RPMI8226 (cell line): ENCODE measurements at places on chromosomes 1 and 21.

- no peak for DNase-seq
Measured at GRCh38 chr1:64769482-64769881, 24.6 kb downstream of the RAVER2 start.

DNA sequence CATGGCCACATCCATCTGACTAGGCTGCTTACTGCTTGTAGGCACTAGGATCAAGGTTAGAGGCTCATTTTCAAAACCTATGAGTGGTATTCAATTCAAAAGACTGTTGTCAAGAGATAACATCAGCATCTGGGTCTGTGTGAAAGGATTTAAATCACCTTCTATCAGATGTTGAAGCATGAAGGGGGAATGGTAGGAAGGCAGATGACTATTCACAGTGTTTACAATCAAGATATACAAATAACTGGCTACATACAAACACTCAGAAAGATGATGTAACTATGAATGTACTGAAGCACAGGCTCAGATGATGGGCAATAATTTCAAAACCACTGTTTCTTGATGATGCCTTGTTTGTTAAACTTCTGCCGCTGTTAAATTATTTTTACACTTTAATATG lies 249.2 kb downstream of the SLC45A1 start:
- DNase-seq, result no peak

DNA sequence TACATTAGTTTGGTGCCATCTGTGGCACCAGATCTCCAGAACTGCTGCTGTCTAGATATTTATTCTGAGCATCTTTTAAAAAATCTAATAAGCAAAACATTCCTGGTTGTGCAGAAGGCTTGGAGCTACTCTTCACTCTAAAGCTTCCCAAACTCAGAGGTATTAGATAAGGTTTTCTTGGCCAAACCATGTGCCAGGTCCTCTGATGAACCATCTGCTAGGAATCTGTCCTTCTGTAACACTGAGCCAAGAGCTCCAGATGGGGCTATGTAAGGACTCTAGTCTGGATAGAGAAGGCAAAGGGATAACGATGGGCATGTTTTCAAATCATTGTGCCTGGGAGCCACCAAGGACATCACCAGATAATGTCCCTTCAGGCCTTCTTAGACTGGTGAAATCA lies 410.6 kb downstream of the NTNG1 start:
- DNase-seq, result no peak

DNA sequence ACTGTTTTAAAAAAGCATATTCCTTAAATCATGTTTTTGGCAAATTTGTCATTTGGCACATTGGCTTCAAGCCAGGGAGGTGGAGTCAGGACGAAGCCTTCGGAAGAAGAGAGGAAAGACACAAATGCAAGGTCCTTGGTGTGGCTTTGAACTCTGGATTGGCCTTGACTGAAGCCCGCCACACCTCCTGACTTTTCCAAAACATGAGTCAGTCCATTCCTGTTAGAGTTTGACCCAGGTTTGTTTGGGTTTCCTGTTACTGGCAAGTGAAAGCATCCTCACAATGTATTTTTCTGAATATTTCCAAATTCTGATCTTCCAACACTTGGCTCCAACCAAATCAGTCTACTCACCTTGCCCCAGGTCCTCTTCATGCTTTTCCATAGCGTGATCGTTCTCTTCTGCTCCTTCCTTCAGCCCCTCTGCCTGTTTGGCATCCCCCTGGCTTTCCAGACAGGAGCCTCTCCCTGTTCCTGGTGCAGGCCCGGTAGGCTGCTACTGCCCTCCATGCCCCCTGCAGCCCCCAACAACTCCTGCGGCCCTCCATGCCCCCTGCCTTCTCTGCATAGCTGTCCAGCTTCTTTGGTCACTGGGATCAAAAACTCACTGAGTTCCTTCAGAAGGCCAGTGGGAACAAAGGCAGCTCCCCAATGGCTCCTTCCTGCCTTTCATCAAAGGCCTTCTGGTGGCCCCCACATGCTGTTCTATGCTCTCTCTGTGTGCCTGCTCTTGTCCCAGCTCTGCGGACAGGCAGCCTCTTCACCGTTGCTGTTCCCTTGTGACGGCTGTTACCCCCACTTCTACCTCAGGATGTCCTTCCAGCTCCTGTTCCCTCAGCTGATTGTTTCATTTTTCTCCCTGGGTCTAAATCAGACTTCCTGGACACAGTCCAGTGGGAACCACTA lies 30.4 kb upstream of the SLC30A1 start:
- no peak for DNase-seq

DNA sequence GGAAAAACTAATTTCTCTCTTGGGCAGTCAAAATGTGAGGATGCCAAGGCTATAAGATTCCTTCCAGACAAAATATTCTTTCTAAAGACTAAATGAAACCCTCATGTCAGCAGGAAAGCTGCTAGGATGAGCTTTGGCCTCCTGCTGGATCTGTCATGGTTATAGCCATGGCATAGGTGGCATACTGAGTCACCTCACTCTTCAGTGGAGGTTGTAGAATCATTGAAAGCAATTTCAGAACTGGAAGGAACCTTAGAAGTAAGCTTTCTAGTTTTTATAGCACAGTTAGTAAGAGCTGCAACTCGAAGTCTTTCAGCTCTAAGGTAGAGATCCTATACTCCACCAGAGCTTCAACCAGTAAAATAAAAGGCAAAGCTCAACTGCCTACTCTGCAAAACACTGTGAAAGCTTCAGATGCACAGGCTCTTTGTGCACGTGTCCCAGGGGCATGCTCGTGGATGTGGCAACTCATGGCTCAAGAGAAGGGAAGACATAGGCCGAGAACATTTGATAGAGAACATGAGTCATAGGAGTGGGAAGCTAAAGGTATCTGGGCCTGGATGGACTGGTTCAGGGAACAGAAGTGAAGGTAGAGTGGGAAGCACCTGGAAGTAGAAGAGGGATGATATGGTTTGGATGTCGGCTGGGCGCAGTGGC lies 5.8 kb downstream of the AVPR1B start:
- no peak for DNase-seq

DNA sequence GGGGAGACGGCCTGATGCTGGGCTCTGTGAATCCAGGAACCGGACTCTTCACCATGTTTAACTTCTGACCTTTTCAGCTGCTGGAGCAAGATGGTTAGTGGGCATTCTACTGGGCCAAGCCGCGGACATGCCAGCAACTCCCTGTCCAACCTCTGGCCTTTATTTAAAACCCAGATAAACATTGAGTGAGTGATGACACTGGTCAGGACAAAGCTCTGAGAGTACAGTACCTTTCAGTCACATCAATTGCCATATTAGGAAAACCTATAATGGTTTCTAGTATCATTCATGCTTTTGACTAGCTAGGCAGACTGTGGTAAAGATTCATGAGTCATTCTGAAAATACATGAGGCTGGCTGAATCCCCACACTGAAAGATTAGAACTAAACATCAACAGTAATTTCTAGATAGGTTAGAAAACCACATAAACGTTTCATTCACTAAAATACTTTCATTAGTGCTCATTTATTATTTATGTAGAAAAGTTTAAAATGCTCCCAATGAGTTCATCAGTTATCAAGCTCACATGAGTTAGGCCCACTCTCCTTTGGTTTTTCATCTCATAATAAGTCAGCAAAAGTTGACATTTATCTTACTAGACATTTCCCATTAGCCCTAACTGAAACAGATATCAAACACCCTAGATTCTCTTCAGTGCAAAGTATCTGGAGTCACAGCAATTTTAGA lies 7.1 kb upstream of the ACTA1 start:
- no peak for DNase-seq

- DNase-seq, result peak; percentile 54
Measured at GRCh38 chr1:26913754-26914619, at the start of gene NR0B2. TSS of gene NR0B2 (minus strand) at chr1:26913975. CDS start at chr1:26913940, 35 bp downstream.

- DNase-seq, result peak; percentile 15
Measured at GRCh38 chr1:15288173-15288926, 41.3 kb downstream of the FHAD1 start.

DNA sequence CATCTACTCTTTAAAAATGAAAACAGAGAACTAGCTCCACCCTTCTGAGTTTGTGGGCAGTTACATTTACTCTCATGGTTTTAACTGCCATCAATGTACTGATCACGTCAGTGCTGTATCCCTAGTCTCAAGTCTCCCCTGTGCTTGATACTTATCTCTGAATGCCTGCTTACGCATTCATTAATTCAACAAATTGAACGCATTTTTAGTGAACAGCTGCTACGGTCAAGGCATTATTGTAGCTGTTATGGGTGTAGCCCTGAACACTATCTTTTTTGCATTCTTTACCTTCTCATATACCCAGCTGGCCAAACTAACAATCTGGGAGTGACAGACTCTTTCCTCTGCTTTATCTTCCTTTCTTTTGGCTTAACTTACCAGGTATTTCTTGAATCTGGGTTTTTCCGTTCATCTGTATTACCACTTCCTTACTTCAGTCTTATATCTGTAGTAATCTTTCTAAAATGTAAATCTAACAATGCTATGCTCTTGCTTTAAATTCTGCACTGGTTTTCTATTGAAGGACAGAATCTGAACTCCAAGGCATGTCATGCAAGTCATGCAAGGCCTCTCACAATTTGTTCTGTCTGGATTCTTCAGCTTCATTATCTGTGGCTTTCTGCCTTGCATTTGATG lies 33.3 kb downstream of the SMG7 start:
- no peak for DNase-seq

DNA sequence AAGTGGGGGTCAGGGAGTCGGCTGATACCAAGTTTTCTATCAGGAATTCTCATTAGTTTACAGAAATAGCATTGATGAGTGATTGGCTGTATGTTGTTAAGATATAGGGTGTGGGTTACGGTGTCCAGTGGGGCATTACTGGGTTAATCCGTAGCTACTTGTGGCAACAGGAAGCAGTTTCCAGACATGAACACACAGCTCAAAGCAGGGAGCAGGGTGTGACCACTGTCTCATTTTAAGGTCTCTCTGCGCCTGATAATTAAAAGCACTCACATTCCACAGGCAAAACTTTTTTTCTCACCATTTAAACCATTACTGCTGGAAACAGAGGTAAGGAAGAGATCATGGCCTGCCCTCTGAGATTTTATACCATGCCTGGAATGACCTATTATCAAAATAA lies 114.9 kb downstream of the SIK1 start:
- peak; percentile 40 for DNase-seq

DNA sequence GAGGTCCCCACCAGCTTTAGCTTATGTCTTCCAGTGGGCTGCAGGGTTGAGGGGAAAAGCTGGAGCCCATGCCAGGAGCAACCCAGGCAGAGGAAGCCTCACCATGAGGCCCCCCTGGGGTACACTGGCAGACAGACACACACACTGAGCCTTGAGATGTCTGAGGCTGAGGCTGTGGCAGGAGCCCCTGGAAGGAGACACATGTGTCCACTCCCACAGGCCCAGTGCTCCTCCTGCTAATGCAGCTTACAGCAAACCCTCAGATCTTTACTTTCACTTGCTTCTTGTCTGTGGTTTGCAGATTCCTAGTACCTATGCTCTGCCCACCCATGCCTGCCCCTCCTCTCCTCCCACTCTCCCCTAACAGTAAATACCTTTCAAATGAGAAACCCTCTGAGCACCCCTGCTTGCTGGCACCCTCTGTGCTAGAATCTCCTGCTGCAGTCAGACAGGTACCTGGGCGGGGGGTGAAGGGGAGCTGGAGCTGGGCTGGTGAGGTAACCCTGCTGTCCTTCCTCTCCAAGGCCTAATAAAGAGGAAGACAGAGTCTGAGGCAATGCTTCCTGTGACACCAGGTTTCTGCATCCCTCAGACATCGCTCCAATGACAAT lies 63.4 kb upstream of the NEK2 start:
- peak; percentile 51 for DNase-seq

- DNase-seq, result peak; percentile 23
Measured at GRCh38 chr1:28436211-28436769, 66.8 kb downstream of the PHACTR4 start.

DNA sequence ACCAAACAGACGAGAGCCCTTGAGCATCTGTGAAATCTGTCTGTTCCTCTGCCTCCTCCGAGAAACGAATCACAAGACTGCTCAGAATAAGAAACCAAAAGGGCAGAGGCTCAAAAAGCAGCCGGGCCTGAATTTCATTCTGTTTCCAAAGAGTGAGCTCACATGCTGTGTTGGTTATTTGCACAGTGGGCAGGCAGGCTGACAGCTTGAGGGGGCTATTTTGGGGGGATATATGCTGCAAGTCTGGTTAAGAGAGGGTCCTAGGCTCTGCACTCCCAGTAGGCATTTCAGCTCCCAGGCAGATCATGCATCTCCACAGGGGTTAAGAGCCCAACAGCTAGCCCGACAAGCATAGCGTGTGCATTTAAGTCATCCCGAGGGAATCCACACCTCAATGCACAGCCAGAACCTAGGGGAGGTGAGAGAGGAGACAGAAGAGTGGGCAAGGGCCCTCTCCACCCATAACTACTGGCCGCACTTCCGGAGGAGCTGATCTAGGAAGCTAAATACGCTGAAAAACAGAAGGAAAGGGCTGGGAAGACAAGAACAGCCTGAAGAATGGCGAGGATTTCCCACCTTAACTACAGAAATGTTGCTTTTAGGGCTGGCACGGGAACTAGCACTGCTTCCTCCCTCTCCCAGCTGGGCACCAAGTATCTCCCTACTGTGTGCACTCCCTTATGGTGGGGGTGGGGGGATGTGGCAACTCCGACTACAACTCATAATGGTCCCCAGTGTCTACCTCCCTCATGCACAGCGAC lies 3.7 kb downstream of the PGBD5 start:
- DNase-seq, result no peak

GRCh38 chr21:44523567-44524413 lies 16.2 kb downstream of the KRTAP10-1 start:
- no peak for DNase-seq

DNA sequence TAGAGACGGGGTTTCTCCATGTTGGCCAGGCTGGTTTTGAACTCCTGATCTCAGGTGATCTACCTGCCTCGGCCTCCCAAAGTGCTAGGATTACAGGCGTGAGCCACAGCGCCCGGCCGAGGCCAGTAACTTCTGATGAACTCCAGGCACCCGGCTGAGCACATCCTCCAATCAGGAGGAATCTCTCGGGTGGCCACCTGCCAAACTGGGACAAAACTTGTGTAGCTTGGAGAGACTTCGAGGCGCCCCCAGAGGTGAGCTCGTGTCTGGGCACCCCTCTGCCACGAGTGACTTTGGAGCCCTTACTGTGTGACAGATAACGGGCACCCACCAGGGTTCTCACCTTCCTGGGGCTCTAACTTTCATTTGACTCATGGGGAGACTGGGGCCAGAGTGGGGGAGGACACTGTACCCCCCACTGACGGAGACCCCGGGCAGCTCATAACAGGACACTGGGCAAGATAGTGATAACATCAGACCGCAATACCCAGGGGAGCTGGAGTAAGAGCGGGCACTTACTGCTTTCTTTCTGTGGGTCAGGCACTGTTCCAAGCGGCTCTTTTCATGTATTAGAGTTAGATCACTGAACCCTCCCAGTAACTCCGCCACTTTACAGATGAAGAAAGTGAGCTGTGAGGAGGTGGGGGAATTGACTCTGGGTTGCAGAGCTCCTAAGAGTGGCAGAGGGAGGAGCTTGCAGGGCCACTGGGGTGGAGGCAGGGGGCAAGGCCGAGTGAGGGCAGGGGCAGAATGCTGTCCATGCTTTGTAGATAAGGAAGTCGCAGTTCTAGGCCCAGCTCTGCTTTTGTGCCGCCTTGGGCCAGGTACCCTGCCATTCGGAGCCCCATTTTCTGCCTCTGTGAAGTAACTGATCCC lies 1.9 kb upstream of the PADI2 start:
- no peak for DNase-seq

- no peak for DNase-seq
Measured at GRCh38 chr1:212856755-212857154, 1.3 kb upstream of the FLVCR1 start.

- DNase-seq, result no peak
Measured at GRCh38 chr21:30426731-30427130, 1.0 kb upstream of the KRTAP13-3 start.

- no peak for DNase-seq
Measured at GRCh38 chr1:98515744-98516143, 145.8 kb upstream of the SNX7 start.
